Activated T-helper 2 cell treated with anti-CD3 and anti-CD28 coated beads, Interferon-gamma antibody, Interleukin-2, Interleukin-4, amounts not matched to agents 10 μg/mL and 5 μg/mL and 100 μg/mL, durations not matched to agents 14 hours and 24 hours and 36 hours (primary cell): ENCODE measurements at places on chromosomes 7 and 10. TPM values are rescaled to one million over a fixed set of nuclear protein-coding genes. Genes with fewer than 3 reads are reported as not detected.

TAS2R4 gene
- total RNA-seq, result 0.78 and 0.94 TPM in 2 replicates

DNA sequence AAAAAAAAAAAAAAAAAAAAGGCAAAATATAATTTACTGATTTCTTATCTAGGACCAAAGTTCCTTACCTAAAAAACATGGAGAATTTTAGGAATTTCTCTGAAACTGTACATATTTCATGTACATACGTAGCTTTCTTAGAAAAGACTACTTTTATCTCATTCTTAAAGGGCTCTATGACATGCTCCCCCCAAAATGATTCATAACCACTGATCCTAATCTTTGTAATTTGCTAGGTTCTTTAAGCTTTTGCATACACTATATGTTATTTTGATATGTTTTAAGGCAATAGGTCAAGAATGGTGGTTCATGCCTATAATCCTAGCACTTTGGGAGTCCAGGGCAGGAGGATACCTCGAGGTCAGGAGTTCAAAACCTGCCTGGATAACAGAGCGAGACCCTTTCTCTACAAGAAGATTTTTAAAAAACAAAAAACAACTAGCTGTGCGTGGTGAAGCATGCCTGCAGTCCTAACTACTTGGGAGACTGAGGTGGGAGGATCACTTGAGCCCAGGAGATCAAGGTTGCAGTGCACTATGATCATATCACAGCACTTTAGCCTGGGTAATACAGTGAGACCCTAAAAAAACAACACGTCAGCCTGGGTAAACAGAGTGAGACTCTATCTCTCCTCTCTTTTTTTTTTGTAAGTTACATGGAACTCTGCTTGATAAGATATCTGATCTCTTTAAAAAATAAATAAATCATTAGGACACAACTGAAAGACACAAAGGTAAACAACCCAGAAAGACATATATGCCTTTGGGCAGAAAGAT lies 54.8 kb downstream of the ATAD1 start:
- no peak for DNase-seq

DNA sequence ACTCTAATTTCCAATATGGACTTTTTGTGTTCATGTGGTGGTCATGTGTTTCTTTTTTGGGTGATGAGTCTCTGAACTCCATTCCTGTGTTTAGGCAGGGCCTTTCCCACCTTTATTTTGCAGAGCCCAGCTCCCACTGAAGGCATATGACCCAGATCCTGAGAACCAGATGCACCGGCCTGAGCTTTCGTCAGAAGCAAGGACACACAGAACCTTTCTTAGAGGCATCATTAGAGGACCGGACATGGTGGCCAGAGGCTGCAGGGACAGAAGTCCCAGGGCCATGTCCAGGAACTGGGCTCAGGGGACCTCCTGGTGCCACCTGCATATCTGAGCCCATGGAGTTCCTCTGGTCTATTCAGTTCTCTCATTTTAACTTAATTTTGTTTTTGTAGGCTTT lies 200.9 kb upstream of the ZNF32 start:
- DNase-seq, result no peak

TSPAN33 gene
- 5.5 and 5.6 TPM in 2 replicates for total RNA-seq

DNA sequence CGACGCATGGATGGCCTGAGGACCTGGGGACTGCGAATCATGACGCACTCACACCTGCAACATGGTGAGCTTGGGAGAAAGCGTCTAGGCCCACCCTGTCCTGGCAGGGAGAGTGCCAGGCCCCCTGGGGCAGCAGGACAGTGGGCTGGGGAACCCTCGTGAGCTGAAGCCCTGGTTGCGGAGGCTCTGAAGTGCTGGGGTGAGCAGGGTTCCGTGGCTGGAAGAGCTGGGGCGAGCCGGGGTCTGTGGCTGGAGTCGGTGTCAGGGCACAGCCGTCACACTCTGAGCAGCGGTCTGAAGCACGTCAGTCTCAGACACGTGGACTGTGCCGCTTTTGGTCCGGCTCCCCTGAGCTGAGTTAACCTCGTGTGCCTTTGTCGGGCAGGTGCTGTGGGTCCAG lies 4.7 kb downstream of the SUN1 start:
- no peak for DNase-seq

GRCh38 chr10:110803239-110803749 lies 68.4 kb upstream of the PDCD4 start:
- no peak for DNase-seq

DNA sequence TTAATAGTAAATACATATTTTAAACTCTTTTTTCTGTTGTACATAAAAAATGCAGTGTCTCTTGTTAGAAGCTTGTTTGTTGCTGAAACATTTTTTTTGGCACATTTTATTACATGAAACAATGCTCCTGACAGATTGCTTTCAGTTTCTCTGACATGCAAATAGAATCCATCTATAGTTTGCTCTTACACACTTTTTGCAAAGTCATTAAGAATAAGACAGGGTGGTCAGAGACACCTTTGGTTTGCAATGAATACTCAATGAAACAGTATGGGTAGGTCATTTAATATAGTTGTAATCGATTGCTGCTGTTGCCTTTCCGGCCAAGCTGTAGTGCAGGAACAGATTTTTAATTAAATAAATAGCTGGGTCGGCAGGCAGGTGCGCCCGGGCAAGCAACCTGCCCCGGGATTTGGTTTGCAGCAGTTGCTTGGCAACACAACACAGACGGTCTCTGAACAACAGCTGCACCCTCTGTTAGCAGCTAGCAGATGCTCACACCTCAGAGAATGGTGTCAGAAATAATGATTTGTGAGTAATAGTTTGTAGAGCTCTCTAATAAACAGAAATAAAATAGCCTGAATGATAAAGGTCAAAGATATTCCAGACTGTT lies 115.7 kb upstream of the CACNA2D1 start:
- DNase-seq, result no peak

ERVW-1 gene
- not detected in 2 replicates for total RNA-seq
